CD4-positive, alpha-beta T cell treated with Interleukin-17A for 1 hour (primary cell): ENCODE measurements at places on chromosomes 2 and 18.
A peak's percentile ranks its signal among the peaks of the same experiment; 100 is the strongest.

GRCh38 chr18:12271376-12272235, 17.4 kb downstream of the CIDEA start:
- peak; percentile 35 for DNase-seq

DNA sequence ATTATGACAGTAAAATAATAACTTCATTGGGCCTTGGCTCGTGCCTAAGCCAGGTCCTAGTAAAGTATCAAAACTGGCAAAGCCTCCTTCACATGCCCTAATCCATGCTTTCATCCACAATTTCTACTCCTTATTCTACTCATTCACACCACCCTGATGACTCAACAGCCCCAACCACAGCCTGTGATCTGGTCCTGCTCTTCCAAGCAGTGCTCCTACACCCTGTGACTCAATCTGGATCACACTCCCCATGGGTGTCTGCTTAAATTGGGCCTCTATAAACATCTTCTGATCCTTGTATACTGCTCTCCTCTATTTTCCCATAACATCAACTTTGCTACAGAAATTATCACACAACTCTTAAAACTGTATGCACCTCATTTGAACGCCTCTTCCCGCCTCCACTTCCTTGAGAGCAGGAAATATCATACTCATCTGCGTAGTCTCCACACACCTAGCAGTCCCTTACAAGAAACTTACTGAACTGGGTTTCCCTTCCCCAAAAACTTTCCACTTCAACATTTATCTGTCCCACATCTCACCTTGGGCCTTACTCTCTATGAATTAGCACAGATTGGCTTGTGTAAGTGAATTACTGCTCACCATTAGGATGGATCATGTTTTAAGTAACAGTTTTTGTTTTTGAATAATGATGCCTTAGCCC, 15.9 kb downstream of the GTF3C3 start:
- DNase-seq = no peak

DNA sequence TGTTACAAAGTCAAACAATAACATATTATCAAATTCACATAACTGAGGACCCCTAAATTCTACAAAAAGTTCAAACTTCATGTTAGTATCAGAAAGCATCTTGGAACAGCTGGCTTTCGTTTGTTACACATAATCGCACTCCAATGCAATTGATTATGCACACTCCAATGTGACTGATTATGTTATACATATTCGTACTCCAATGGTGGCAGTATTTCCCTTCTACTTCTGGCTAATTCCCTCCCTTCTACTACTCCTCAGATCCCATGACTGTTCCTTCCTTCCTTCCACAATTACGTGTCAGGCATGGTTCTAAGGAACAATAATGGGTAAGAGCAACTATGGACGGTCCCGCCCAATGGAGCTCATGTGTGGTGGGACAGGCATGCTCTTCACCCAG, 137.1 kb upstream of the CCDC150 start:
- DNase-seq = no peak

- no peak for DNase-seq
Observed at GRCh38 chr2:12045864-12046291, 299.4 kb downstream of the LPIN1 start.

GRCh38 chr18:44033144-44033701, 647.5 kb upstream of the SETBP1 start:
- no peak for DNase-seq

DNA sequence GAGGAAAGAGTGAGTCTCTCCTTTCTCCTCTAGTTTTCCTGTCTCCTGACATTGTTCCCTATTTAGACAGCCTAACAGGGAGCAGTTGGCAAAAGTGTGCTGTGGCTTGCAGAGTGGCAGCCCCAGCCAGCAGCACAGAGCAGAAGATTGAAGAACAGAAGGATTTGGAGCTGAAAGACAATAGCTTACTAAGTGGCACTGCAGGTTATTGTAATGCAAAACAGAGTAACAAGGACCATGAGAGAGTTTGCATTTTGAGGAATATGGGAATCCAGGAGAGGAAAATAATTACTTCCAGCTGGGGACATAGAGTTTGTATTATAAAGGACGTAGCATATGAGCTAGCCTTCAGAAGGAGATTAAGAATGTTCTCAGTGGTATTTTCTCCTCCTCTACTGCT, 342.4 kb downstream of the AKAIN1 start:
- DNase-seq = no peak

GRCh38 chr2:88022669-88022921, 6.2 kb upstream of the RNU2-63P start:
- DNase-seq = no peak

DNA sequence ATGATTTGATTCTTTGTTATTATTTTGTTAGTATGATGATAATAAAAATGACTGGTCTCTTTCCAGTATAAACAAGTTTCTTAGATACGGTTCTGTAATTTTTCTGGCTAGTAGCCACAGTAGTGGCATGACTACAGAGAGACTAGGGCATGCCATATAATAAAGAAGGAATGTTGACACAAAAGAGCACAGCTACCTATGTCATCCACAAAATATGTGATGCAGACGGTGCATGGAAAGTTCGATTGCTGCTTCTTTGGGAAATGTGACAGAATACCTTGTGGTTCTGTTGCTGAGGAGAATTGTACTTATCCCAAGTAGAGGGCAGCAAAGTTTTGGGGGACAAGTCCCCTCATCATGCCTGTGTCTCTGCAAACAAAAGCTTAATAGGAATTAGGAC, 26.1 kb upstream of the SETBP1 start:
- DNase-seq = no peak

DNA sequence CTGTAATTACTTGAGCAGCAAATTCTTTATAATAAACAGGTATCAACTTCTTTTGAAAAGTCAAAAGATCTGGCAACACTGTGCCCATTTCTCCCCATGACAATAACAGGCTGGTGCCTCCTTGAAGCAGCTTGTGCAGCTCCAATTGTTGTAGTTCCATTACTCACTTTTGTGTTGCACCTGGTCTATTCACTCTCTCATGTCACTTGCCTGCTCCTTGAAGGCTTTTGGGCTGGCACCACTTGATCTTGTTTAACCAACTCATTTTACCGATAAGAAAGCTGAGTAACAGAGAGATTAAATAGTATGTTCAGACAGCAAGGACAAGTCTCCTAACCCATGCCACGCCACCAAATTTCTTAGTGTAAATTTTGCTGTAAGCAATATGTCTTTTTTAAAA, 314.5 kb downstream of the OSR1 start:
- no peak for DNase-seq

DNA sequence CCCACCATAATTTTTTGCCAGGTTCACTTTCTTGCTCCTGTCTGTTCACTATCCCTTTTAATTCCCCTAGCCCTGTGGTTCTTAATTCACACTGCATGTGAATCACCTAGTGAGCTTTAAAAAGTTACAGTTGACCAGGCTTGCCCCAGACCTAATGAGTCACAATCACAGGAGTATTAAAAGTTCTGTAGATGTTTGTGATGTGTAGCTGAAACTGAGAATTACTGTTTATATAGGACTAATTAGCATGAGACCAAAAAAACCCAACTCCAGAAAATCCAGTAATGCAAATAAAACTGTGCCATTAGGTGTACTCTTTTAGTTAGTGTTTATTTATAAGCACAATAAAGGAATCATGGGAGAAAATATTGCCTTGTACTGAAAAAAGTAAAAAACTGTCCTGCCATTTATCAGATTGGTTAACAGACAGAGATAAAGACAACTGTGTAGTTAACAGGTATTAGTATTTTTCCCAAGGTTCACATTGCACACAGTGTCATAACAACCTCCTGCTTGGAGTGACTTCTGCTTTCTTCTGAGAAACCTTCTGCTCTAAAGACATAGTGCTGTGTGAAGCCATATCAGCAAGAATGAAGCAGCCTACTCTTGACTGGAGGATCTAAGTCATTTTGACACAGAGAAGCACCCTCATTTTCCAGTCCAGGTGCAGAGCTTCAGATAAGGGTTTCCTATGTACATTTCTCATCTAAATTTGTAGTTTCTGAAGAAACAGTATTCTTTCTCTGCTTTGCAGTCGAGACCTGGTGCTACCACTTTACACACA, 39.0 kb downstream of the VAPA start:
- no peak for DNase-seq

GRCh38 chr2:43452318-43452731, 143.5 kb downstream of the THADA start:
- no peak for DNase-seq

DNA sequence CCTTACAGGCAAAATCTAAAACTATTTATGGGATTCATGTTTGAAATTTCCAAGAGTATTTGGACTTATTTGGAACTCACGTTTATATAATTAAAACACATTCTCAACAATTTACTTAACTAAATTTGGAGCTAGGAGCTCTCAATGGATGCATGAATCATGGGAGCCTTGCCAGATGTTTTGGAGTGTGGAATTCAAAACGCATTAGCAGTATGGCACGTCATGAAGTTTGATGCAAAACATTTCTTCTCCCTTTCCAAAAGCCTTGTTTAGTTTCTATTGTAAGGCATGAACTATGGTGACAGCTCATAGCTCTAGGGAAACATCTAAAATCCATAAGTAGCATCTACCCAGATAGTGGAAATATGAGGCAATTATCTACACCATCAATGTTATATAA, 701.6 kb downstream of the SATB2 start:
- no peak for DNase-seq

- no peak for DNase-seq
Observed at GRCh38 chr2:241926541-241927311, 57.2 kb downstream of the RTP5 start.

GRCh38 chr2:219218217-219218731, 484 bp downstream of the ABCB6 start:
- no peak for DNase-seq

DNA sequence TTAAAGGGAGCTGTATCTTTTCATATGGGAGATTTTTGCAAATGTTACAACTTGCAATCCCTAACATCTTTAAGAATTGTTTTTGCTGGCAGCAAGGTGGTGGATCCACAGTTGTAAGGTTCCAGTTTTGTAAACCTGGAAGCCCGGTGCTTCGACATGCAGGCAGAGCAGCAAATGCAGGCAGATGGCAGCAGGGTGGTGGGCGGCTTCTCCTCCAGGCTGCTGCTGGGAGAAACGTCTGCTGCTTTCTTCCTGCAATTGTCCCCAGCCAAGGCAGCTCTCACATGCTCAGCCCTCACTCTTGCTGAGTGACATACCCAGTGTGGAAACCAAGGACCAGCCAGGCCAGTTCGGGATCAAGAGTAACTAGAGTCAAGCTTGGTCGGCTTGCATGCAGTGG, 166.0 kb downstream of the SEPTIN10 start:
- no peak for DNase-seq

DNA sequence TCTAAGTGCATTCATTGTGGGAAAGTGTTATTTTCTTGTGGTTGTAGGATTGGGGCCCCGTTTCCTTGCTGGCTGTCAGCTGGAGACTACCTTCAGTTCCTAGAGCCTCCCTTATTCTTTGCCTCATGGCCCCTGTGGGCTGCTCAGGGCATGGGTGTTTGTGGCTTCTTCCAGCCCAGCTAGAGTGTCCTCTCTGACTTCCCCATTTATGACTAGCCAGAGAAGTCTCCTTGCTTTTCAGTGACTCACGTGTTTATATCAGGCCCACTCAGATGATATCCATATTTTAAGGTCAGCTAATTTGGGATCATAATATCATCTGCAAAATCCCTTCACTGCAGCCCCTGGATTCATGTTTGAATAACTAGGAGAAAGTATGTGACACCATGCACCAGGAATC, 62.8 kb downstream of the DTNA start:
- DNase-seq = no peak

DNA sequence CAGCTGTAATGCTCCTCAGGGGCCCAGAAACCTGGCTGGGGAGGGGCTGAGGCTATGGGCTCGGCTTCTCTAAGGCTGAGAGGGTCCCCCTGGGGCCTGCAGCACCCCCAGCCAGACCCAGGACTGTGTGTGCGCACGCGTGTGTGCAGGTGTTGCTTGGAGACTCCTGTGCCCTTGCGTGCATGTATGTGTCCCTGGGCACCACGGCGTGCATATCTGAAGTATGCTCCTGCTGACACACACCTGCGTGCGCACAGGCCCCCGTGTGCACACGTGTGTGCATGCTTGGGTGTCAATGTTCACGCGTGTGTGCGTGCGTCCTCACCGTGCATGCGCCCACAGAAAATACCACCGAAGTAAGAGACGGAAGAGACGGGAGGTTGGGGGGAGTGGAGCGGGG, 14.9 kb upstream of the ECEL1 start:
- no peak for DNase-seq

DNA sequence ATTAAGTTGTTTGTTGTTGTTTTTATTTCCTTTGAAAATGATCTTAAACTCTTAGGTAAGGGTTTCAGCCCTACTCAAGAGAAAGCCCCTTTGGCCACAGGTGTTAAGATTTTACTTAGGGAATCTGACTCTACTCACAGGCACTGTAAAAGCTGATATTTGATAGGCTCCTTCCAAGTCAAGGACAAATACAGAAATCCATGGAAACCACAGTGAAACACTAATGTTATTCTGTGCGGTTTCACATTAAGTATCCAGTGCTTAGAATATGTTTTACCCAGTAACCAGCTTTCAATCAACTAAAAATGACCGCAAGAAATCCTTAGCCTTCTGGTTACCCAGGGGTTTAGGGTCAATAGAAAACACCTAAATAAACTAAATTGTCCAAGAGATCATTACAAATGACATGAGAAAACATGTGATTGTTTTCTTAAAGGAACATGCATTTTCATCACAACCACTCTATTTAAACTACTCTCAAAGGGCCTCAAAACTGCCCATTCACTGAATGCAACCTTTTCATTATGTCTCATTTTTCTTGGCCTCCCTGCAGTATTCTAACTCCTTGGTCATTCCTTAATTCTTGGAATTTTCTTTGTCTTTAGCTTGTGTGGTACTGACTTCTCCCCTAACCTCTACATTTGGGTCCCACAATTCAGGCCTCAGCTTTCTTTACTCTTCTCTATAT, 56.0 kb downstream of the CDH2 start:
- DNase-seq = no peak

DNA sequence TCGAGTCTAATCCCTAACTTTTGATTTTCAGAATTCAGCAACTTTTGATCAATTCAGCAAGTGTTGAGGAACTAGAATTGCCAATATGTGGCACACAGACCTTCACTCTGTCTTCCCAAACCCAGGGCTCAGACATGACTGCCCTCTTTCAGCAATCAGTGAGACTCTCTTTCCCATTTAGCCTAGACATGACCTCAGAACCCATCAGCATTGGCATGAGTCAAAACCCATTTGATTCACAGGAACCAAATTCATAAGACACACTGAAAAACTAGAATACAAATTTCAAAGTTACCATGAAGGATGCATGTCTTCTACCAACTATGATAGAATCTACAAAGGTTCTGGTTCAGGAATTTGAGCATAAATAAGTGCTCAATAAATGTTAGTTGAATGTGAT, 113.6 kb upstream of the MAP3K20 start:
- no peak for DNase-seq

GRCh38 chr2:241656190-241656741, 18.8 kb downstream of the ATG4B start:
- no peak for DNase-seq

GRCh38 chr2:99662761-99663341, 173.0 kb upstream of the REV1 start:
- DNase-seq = no peak

DNA sequence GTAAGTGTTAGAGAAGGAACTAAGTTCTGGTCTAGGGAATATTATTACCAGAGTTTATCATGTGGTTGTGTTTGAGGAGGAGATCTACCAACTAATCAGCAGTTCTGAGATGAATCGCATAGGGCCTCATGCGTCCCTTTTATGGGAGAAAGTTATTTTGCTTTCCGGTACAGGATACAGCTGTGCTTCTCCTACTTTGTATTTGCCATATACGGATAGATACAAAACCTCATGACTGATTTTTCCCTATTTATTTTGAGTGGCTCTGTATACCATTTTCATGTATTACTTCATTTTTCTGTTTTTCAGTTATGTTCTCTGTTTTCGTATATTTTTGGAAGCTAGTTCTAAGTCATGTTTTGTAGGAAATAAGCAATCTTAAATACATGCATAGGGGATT, 66.8 kb downstream of the ACSL3 start:
- no peak for DNase-seq

GRCh38 chr2:3522961-3523421, 3.7 kb upstream of the ADI1 start:
- DNase-seq = no peak
